CD14-positive monocyte (primary cell): ENCODE measurements at places on chromosomes 12 and 14.

GRCh38 chr14:88411039-88411438 lies 25.6 kb downstream of the SPATA7 start:
- DNase-seq = no peak

GRCh38 chr12:93947486-93947885 lies 200.9 kb upstream of the PLXNC1 start:
- no peak for DNase-seq

DNA sequence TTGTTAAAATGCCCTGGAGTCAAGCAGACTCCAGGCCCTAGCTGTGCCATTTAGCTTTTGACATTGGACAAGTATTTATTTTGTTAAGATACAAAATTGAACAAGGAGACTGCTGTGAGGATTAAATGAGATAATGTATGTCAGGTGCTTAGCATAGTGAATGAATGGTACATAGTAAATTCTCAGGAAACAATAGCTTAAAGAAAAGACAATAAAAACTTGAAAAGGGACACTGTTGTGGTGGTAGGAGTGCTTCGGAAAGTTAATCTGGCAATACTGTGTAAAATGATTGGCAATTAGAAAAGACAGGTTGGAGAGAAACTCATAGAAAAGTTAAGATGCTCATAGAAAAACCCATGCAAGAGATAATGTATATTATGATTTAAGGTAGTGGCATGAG lies 19.7 kb downstream of the PALS1 start:
- no peak for DNase-seq

DNA sequence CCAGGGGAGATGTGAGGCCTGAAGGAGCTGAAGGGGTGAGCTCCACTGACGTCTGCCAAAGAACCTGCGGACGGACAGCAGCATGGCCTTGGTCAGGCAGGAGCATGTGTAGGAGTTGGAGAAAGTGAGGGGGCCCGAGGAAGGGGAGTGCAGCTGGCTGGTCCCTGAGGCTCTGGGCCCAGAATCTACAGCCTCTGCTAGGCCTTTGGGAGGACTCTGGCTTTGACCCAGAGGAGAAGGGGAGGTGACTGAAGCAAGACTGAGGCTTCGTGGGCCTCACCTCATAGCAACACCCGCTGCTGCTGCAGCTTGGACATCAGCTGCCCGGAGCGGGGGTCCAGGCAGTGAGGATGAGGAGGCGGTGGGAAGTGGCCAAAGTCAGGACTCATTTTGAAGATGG lies 216.6 kb upstream of the FKBP4 start:
- no peak for DNase-seq

- no peak for DNase-seq
These were observed 771 bp downstream of the OTX2 start for GRCh38 chr14:56809270-56810146.

DNA sequence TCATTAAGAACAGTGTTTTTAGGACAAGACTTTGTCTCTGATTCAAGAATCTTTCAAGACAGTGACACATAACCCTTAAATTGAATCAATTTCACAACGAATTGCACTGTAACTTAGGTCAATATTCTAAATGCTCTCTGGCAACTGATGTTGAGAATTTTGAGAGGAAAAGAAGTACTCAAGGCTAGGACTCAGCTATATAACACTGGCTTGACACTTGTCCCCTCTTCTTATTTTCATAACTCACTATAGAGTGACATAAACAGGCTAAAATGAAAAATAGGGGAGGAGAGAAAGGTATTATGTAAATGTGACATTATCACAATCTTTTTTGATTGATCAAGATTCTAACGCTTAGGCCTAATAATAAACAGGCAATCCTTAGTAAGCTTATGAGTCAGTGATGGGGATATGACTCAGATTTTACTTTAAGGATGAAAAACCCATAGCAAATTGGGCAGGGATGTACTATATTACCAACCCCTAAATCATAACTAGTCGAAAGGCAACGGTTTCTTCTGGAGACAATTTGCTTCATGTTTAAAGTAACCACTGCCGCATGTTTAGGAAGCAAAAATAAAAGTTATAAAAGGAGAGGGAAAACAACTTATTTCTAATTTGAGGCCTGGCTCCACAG lies 10.9 kb downstream of the BTG1 start:
- peak; percentile 35 for DNase-seq

DNA sequence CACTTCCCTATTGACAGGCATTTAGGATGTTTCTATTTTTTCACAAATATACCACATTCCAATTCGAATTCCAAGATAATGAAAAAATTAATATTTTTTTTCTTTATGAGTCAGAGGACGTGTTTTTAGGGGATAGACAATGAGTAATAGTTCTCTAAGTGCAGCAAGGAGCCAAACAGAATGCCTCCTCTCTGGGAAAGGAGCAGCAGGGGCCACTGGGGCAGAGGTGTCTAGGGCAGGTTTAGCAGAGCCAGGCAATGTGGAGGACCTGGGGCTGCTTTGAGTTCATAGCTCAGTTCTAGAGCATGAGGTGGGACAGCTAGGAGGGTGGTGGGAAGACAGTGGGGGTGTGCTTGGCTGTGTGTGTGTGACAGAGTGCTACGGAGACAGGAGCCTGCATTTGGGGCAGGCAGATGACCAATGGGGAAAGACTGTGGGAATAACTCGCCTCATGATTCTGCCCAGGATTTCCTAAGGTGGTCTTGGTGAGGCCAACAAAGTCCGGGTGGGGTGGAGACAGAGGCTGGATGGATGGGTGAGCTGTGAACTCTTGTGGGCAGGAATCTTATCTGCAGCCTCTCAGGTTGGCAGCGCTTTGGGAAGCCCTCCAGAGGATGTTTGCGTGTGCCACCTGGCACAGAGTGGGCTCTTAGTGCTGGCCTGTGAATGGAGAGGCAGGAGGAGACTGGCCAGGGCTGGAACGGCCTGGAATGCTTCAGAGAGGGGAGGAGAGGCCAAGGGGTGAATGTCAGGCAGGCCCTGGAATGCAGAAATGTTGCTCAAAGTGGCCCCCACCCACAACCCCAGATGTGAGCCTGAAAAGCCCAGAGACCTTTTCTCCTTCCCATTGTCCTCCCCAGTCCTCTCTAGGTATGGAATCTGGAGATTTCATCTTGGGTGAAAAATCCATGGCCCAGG lies 2.4 kb upstream of the KRT7 start:
- DNase-seq = no peak

GRCh38 chr12:9751204-9752144 lies 9.2 kb downstream of the CD69 start:
- DNase-seq = no peak

DNA sequence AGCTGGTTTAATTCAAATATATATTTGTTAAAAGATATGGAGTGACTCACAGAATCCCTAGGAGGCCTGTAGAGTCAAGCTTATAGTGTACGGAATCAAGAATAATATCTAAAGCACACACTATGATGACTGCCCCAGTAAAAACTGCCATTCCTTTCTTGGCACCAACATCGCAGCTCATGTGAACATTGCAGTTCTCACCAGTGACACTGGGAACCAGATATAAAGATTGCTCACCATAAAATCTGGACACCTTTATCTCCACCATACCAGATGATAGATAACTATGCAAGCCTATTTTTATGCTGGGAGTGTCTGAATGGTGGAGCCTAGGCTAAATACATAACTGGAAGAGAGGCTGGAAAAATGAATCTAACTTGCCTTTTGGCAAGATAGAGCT lies 463.9 kb upstream of the TBX3 start:
- no peak for DNase-seq

DNA sequence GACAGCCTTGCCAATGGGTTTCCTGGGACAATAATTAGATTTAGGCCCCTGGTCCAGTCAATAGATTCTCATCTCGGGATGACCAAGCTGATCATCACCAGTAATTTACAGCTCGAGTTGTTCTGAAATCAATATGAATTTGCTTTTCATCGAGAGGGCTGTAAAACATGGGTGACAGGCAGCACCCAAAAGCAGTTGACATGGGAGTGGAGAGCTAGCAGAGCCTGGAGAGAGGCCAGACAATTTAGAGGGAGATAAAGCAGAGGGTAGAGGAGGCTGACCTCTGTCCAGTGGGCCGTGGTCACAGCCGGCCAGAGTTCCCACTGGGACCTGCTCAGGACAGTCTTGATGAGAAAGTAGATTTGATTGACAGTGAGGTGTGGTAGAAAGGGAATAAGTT lies 157.3 kb downstream of the ASCL4 start:
- DNase-seq = no peak

- DNase-seq = no peak
These were observed 31.0 kb upstream of the GRIP1 start for GRCh38 chr12:66709893-66710292.

DNA sequence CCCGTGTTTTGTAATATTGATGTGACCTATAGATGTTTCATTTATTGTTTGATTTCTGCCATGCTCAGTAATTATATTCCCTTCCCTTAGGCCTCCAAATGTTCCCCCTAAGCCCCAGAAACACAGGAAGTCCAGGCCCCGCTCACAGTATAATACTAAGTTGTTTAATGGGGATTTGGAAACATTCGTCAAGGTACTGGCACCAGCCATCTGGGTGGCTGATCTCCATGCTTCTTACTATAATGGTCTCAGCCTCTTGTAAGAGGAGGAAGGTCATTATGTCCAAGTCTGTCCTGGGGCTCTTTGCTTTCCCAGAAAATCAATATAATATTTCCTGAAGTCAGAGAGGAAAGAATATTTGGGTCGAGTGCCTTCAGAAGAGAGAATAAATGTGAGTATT lies 130.9 kb downstream of the KICS2 start:
- no peak for DNase-seq

GRCh38 chr12:107308310-107308709 lies 215.0 kb upstream of the CRY1 start:
- DNase-seq = no peak

DNA sequence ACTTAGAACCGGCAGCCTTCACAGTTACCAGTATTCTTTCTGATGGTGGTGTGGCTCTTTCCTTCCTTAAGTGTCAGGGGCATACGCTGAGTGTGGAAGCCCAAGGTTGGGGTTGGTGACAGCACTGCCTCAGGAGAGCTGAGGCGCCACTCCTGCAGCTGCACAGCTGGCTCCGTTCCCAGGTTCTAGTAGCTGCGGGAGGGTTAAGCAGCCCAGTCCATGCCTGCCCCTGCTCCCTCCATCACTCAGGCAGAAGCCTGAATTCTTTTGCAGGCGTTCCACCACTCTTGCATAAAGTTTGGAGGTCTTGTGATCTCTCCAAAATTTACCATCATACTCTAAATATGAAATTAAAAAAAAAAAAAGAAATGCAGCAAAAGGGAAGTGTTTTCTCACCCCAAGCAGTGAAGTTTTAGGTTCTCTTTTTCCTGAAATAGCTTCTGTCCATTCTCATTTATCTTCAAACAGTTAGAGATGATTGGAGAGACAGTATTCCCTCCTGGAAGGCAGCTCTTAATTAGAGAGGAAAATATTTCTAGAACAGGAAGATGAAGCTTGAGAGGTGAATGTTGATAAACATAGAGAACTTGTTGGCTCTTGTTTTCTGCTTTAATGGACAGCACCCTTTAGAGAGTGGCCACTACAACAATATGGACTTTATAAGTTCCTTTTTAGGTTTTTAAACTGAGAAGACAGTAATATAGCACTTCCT lies 136.1 kb downstream of the FGD4 start:
- peak; percentile 51 for DNase-seq

DNA sequence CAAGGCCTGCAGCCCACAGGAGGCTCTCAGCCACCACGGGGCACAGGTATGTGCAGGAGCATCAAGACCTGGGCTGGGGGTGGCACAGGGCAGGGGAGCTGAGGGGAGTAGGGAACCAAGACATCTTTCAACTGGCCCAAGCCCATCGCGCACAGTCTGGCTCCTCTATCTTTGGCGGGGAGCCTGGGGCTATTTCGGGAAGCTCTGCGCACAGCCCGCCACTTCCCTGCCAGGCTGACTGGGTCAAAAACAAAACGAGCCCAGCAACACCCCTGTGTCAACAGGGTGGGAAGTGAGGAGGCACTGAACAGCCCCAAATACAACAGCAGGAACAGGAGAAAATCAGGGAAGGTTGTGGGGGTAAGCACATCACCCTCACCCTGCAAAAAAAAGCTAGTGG lies 83.9 kb downstream of the ARL6IP4 start:
- DNase-seq = no peak

- no peak for DNase-seq
These were observed 51.9 kb upstream of the CISTR start for GRCh38 chr12:53803703-53804102.

GRCh38 chr12:11461433-11461832 lies 66.1 kb upstream of the PRB2 start:
- DNase-seq = no peak

GRCh38 chr12:116076399-116076798 lies 201.1 kb downstream of the MED13L start:
- no peak for DNase-seq
